ENCODE measurements at places on chromosomes 5 and 9. TPM values are rescaled to one million over a fixed set of nuclear protein-coding genes. Genes with fewer than 3 reads are reported as not detected.

The GRIA1 gene
- total RNA-seq, result not detected

The NEUROG1 gene
- not detected for total RNA-seq

The BSPRY gene
- total RNA-seq, result 0.67 TPM

The ORM2 gene
- total RNA-seq, result not detected

The CCDC171 gene
- total RNA-seq, result 9.0 TPM

The SEMA5A gene
- total RNA-seq, result 90.9 TPM

The GABRA1 gene
- total RNA-seq, result not detected

The FCN2 gene
- not detected for total RNA-seq
